ENCODE measurements at places on chromosomes 7 and 10. TPM values are rescaled to one million over a fixed set of nuclear protein-coding genes. Genes with fewer than 3 reads are reported as not detected.

THSD7A gene
- 5.9 TPM for total RNA-seq

RINT1 gene
- 18.6 TPM for total RNA-seq

CYP2W1 gene
- total RNA-seq: 0.71 TPM

MINDY3 gene
- 16.5 TPM for total RNA-seq

AKR1E2 gene
- 1.1 TPM for total RNA-seq

HKDC1 gene
- 112 TPM for total RNA-seq

MBL2 gene
- not detected for total RNA-seq

PTER gene
- total RNA-seq: 30.1 TPM

IL15RA gene
- total RNA-seq: 42.4 TPM

RHOBTB1 gene
- total RNA-seq: 10.2 TPM

LRRC18 gene
- not detected for total RNA-seq

CYP2C19 gene
- total RNA-seq: 4.5 TPM

STEAP2 gene
- total RNA-seq: 38.5 TPM

MOGAT3 gene
- not detected for total RNA-seq

TMEM236 gene
- total RNA-seq: 0.51 TPM

SYPL1 gene
- total RNA-seq: 76.1 TPM
